ENCODE measurements at places on chromosomes 2 and 18. TPM values are rescaled to one million over a fixed set of nuclear protein-coding genes. Genes with fewer than 3 reads are reported as not detected.

DNA sequence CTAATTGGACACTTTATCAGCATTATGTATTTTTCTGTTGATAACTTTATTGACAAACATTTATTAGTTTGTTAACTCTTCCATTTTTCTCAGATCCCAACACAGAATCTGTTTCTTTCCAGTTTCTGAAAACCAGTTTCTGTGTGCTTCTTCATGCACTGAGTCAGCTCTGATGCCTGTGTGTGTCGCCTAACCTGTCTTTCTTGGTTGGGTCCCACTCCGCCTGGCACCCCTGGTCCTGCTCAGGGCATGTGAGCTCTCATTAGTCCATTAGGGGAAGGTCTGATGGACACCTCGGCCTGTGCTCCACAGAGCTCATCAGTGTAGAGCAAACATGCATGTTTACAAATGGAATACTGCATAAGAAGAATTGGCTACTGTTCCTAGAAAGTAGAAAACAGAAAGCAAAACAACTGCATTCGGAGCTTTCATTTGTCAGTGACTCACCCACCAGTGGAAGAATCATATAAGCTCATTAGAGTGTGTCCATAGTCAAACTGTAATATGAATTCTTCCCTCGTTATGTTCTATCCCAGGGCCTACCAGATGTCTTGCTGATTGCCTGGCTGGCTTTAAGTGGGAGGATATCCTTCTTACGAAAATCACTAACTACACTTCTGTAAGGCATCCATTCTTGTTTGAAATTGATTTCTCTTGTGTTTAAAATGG lies 137.7 kb downstream of the SNTG2 start:
- H3K36me3 ChIP-seq = no peaks in the 10 kb centered on the region
- no peak overlapping the region for H3K27ac ChIP-seq
- no peak overlapping the region for H3K4me3 ChIP-seq
- no peaks in the 10 kb centered on the region for H3K4me1 ChIP-seq

- H3K4me3 ChIP-seq = no peak overlapping the region
- no peaks in the 10 kb centered on the region for H3K4me1 ChIP-seq
- no peaks in the 10 kb centered on the region for H3K36me3 ChIP-seq
Measured at GRCh38 chr2:29226375-29226774, 111.2 kb downstream of the CLIP4 start.

DNA sequence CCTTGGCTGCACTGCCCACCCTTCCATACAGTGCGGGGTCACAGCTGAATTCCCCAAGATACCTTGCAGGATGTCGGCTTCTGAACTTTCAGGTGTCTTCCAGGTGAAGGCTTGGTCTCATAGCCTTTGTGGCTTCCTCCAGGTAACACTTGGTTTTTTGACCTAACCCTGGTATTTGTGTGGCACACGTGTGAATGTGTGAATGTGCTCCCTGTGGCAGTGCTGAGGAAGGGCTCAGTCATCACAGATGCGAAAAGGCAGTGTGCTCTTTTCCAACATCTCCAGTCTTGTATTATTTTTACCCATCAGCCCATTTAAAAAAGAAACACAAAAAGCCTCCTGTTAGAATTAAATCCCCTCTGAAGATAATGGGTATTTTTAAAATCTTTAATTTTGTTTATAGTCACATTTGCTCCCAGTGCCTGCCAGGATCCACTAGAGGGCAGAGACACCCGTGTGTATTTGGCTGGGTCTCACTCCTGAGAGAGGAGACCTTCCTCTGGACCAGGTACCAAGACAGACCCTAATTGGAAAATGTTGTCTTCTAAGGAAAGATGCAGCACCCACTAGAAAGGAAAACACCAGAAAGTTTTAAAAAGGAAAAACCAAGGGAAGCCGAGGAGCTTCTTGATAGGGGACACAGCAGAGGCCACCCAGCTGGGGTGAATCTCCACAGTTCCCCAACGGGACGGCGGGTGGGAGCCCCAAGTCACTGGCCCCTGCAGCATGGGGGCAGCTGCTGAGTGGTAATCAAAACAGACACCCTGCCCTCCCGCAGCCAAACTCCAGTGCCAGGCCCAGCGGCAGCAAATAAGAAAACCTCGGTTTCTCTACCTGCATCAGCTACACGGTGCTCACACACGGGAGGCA lies 27.7 kb downstream of the FAM110C start:
- H3K4me1 ChIP-seq = peaks cover 21% of the 10 kb centered on the region
- H3K4me3 ChIP-seq = no peak overlapping the region
- peaks cover 4% of the 10 kb centered on the region for H3K36me3 ChIP-seq
- peaks cover 2% of the 10 kb centered on the region for H3K27me3 ChIP-seq
- H3K27ac ChIP-seq = no peak overlapping the region
- DNase-seq = no peak

GRCh38 chr2:188659656-188660406 lies 314.3 kb upstream of the COL3A1 start:
- no peak overlapping the region for H3K4me3 ChIP-seq
- DNase-seq = no peak
- H3K4me1 ChIP-seq = no peaks in the 10 kb centered on the region
- H3K27me3 ChIP-seq = no peaks in the 10 kb centered on the region
- H3K27ac ChIP-seq = no peak overlapping the region
- H3K36me3 ChIP-seq = no peaks in the 10 kb centered on the region

DNA sequence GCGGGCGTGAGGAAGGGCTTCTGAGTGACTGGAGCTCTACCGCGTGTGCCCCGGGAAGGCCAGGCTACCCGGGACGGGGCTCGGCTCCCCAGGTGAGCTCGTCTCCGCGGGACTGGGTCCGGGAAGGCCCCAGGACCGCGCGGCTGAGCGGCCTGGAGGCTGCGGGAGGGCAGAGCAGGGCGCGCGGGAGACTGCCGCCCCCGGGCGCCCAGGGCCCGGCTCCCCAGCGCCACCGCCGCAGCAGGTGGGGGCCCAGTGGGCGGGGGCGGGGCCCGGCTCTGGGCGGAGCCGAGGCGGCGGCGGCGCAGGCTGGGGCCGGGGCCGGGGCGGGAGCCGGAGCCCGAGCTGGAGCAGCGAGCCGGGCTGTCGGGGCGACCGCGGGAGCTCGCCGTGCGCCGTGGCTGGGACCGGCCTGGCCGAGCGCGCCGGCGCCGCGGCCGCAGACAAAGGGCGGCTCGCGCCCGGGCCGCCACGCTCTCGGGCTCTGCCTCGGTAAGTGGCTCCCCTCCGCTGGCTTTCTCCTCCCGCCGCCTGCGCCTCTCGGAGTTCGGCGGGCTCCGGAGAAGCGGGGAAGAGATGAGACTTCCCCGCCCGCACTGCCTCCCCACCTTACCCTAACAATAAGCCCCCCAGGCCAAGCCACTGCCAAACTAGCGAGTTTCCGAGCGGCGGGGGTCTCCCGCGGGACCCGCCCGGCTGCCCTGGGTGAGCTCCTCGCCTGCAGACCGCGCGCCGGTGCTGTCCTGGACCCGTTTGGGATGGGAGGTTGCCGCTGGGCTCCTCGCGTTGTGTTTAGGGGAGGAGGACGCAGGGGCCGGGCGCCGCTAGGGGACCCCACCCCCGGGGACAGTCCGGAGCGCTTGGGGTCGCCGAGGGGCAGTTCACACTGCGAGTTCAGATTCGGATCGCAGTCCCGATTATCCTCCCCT lies at the start of gene MAPK4:
TSS of gene MAPK4 (plus strand) at position 336 of the 929 bp plus-strand sequence. CDS start 103,872 bp downstream, outside the sequence.
- no peaks in the 10 kb centered on the region for H3K4me1 ChIP-seq
- H3K27ac ChIP-seq = no peak within 1 kb of the TSS
- no peaks in the 10 kb centered on the region for H3K36me3 ChIP-seq

- DNase-seq = no peak
- no peaks in the 10 kb centered on the region for H3K36me3 ChIP-seq
- H3K4me1 ChIP-seq = no peaks in the 10 kb centered on the region
- no peaks in the 10 kb centered on the region for H3K27me3 ChIP-seq
- no peak overlapping the region for H3K27ac ChIP-seq
- H3K4me3 ChIP-seq = no peak overlapping the region
Measured at GRCh38 chr18:37955201-37955600, 389.6 kb upstream of the CELF4 start.

- DNase-seq = no peak
- no peaks in the 10 kb centered on the region for H3K27me3 ChIP-seq
- no peaks in the 10 kb centered on the region for H3K36me3 ChIP-seq
- no peak overlapping the region for H3K27ac ChIP-seq
Measured at GRCh38 chr2:145845923-145846322, 1326.0 kb upstream of the ZEB2 start.

- H3K27me3 ChIP-seq = no peaks in the 10 kb centered on the region
- H3K36me3 ChIP-seq = peaks cover 18% of the 10 kb centered on the region
- no peak for DNase-seq
Measured at GRCh38 chr2:39289609-39290008, 45.8 kb upstream of the CDKL4 start.

- H3K4me1 ChIP-seq = peaks cover 5% of the 10 kb centered on the region
- H3K27ac ChIP-seq = no peak overlapping the region
- DNase-seq = no peak
- no peak overlapping the region for H3K4me3 ChIP-seq
- peaks cover 11% of the 10 kb centered on the region for H3K27me3 ChIP-seq
- no peaks in the 10 kb centered on the region for H3K36me3 ChIP-seq
Measured at GRCh38 chr18:34991561-34991960, 49.7 kb upstream of the MAPRE2 start.

DNA sequence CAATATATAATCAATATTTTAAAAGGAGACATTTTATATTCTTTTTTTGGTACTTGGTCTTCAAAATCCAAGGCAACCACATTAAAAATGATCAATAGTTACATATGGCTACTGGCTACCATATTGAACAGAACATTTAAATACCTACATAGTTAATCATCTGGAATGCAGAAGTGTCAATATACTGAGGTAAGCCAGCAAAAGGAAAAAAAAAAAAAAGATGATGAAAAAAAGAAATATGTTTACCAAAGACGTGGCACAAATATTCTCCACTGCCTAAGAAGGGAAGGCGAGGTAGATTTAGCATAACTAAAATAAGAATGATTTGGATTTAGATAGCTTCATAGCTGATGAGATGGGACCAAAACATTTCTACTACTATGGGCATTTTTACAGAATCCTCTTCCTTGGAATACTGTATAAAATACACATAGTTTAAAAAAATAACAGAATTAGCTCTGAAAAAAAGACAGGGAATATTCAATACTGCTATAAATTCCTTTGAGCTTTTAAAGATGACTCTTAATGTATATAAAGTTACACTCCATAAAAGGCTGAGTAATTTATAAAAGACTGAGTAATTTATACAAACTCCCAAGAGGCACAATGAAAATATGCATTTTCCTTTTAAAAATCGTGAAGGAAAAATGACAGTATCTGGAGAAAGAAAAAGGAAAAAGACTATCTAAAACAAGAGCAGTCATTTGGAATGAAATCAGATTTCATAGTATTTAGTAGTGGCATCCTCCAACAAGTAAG lies 63.5 kb downstream of the CDH2 start:
- no peaks in the 10 kb centered on the region for H3K4me1 ChIP-seq
- H3K27me3 ChIP-seq = no peaks in the 10 kb centered on the region
- DNase-seq = no peak
- H3K36me3 ChIP-seq = no peaks in the 10 kb centered on the region
- no peak overlapping the region for H3K27ac ChIP-seq

GRCh38 chr2:61995515-61995914 lies 90.0 kb downstream of the COMMD1 start:
- H3K4me3 ChIP-seq = no peak overlapping the region
- H3K36me3 ChIP-seq = no peaks in the 10 kb centered on the region
- H3K4me1 ChIP-seq = peaks cover 7% of the 10 kb centered on the region
- DNase-seq = no peak
- H3K27me3 ChIP-seq = no peaks in the 10 kb centered on the region
- H3K27ac ChIP-seq = no peak overlapping the region

DNA sequence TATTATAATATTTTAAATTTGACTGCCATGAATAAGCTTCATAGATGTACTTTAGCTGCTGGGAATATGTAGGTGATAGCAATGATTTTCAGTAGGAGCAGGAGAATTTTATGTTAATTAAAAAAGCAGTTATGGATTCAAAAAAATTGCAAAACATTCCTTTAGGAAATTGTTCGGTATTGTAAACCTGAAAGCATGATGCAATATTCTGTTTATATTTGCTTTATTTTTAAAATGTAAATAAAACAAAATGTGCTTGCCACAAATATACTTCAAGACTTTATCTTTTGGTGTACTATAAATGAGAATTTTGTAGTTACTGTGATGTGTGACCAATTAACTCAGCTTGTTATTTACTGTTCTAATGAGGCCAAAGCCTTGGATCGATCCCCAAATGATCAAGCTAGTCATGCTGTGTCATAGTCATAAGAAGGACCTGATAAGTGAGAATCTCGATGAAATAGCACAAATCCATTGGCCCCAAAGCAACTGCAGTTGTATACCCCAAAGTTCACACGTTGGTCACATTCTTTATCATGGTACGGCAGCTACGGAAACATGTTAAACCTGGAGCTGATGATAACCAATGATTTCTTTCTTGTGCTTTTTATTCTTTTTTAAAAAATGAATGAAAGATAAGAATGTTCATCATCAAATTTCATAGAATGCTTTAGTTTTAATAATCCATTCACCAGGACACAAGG lies 23.6 kb upstream of the ATIC start:
- peaks cover 12% of the 10 kb centered on the region for H3K27me3 ChIP-seq
- no peak overlapping the region for H3K4me3 ChIP-seq
- H3K27ac ChIP-seq = no peak overlapping the region
- no peaks in the 10 kb centered on the region for H3K4me1 ChIP-seq
- no peaks in the 10 kb centered on the region for H3K36me3 ChIP-seq

DNA sequence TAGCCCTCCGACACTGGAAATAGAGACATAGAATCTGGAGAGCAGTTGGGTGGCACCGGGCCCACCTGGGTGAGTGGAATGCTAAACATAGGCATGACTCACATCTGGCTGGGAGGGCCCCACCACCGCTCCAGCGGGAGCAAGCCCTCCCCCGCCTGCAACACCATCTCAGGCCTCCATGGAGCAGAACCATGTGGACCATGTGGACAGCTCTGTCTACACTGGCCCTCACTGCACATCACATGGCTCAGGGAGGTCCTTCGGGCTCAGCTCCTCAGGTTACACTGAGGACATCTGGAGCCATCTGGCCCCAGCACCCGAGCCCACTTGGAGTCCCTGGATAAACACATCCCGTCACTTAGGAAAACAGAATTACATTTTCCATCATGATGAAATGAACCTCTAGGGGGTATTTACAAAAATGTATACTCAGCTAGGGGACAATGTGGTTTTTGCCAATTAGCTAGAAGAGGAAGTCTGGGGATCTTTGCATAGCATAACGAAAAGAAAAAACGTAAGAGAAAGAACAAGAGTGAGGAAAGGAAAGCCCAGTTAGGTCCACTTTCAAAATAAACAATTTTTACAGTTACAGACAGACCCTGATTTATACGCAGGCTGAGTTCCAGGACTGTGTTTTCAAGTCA lies 30.7 kb upstream of the MLPH start:
- H3K4me1 ChIP-seq = peaks cover 28% of the 10 kb centered on the region
- no peak for DNase-seq
- H3K4me3 ChIP-seq = no peak overlapping the region
- no peaks in the 10 kb centered on the region for H3K36me3 ChIP-seq
- H3K27ac ChIP-seq = no peak overlapping the region

The DOCK10 gene
- 107 TPM for total RNA-seq

The SIGLEC15 gene
- total RNA-seq = not detected

The SP110 gene
- total RNA-seq = 121 TPM

The SLC4A5 gene
- total RNA-seq = 1.2 TPM

The C1GALT1C1L gene
- total RNA-seq = 0.74 TPM

The PAX3 gene
- total RNA-seq = not detected

The STAT4 gene
- total RNA-seq = 92.2 TPM

The LRRC30 gene
- total RNA-seq = not detected
